Activated naive CD8-positive, alpha-beta T cell treated with anti-CD3 and anti-CD28 coated beads for 36 hours (primary cell): ENCODE measurements at places on chromosomes 4 and X. TPM values are rescaled to one million over a fixed set of nuclear protein-coding genes. Genes with fewer than 3 reads are reported as not detected.

TRAM1L1 gene
- not detected for total RNA-seq

ADAM29 gene
- total RNA-seq: not detected

SPRY1 gene
- 91.1 TPM for total RNA-seq

ZCCHC18 gene
- 5.8 TPM for total RNA-seq

UNC5C gene
- not detected for total RNA-seq

GNPDA2 gene
- total RNA-seq: 19.0 TPM

ACOX3 gene
- total RNA-seq: 16.4 TPM

CSAG2 gene
- not detected for total RNA-seq

GLRB gene
- total RNA-seq: not detected

TCP11X2 gene
- total RNA-seq: not detected

- DNase-seq: no peak
Observed at GRCh38 chrX:111823703-111824102, 52.3 kb upstream of the TRPC5OS start.

GRCh38 chr4:110671679-110672078, 48.8 kb upstream of the PITX2 start:
- no peak for DNase-seq

DNA sequence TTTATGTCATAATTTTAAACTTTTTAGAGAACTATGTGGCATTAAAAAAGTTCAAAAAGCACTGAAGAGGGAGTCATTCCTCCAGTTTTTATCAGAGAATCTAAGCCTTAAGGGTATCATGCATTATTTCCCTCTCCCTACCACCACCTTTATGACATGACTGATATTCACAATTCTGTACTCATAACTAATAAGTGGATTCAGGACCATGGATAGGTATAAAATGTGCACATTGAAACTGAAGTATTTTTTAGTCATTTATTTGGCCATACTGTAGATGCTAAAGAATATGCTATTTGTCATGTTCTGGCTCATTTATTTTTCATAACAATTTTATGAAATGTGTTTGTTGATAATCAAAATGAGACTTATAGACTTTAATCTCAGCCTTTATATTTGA, 897.5 kb upstream of the AGA start:
- no peak for DNase-seq

GRCh38 chrX:79259073-79259689, 108.0 kb downstream of the ITM2A start:
- peak; percentile 46 for DNase-seq

- no peak for DNase-seq
Observed at GRCh38 chr4:27005501-27005900, 144.9 kb downstream of the STIM2 start.

DNA sequence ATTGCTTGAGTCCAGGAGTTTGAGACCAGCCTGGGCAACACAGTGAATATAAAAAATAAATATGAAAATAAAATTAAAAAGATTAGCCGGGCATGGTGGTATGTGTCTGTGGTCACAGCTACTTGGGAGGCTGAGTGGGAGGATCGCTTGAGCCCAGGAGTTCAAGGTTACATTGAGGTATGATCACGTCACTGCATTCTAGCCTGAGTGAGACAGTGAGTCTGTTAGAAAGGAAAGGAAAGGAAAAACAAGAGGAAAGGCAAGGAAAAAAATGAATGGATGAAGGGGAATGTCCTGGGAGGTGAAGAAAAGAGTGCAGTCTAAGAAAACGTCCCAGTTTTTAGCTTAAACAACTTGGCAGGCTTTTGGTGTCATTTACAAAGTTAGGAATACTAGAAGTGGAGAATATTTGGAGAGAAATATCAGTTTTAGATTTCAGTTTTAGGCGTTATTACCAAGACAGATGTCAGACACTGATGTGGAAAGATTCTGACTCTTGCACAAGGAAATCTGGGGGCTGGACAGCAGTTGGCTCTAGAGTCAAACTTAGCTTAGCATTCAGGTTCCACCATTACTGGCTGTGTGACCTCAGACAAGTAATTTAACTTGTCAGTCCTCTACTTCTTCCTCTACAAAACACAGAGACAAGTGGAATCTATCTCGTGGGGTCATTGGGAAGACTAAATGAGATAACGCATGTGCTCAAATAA, 139.0 kb downstream of the TSPAN5 start:
- no peak for DNase-seq

GRCh38 chrX:41085878-41086626, 807 bp downstream of the USP9X start:
- peak; percentile 37 for DNase-seq

DNA sequence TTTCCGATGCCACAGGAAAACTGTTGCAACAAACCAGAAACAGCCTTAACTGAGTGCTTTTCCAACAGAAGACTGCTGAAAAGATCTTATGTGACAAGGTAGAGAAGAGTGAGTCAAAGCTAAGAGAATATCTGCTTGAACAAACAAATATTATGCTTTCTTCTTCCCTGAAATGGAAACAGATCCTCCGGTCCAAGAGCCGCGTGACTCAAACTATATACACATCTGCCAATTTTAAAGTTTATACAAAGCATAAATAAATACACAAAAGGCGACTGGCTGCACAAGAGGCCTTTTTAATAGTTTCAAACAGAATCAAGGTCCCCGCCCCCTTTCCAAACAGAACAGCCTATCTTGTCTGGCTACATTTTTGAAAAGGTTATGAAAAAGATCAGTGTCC, 329.7 kb upstream of the F9 start:
- DNase-seq: no peak

- DNase-seq: no peak
Observed at GRCh38 chr4:30875658-30876269, 155.6 kb downstream of the PCDH7 start.

DNA sequence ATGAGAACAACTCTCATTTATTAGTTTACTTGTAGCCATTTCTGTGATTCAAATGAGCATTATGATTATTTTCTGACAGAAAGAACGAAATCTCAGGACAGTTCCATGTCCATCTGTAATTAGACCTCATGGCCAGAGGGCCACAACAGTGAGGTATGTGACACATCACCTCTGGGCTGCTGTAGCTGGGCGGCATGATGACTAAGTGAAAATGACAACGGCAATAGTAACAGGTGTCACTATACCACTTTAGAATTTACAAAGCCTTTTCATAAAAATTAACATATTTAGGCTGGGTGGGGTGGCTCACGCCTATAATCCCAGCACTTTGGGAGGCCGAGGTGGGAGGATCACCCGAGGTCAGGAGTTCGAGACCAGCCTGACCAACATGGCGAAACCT, 252.6 kb downstream of the CBR4 start:
- no peak for DNase-seq

DNA sequence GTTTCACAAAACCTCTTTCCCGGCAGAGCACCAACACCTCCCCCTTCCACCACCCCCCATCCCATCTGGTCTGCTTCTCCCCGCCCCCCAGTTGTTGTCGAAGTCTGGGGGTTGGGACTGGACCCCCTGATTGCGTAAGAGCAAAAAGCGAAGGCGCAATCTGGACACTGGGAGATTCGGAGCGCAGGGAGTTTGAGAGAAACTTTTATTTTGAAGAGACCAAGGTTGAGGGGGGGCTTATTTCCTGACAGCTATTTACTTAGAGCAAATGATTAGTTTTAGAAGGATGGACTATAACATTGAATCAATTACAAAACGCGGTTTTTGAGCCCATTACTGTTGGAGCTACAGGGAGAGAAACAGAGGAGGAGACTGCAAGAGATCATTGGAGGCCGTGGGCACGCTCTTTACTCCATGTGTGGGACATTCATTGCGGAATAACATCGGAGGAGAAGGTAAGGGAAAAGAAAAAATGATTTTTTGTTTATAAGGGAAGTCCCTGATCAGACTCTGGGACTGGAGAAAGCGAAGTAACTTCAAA, at the start of gene PDGFRA:
TSS of gene PDGFRA (plus strand) at position 333 of the 541 bp plus-strand sequence. CDS start 29,476 bp downstream, outside the sequence.
- DNase-seq: no peak

- DNase-seq: no peak
Observed at GRCh38 chr4:119005928-119006460, 117.3 kb downstream of the SYNPO2 start.

- peak; percentile 74 for DNase-seq
Observed at GRCh38 chrX:70454441-70455365, 10.1 kb downstream of the DLG3 start.

DNA sequence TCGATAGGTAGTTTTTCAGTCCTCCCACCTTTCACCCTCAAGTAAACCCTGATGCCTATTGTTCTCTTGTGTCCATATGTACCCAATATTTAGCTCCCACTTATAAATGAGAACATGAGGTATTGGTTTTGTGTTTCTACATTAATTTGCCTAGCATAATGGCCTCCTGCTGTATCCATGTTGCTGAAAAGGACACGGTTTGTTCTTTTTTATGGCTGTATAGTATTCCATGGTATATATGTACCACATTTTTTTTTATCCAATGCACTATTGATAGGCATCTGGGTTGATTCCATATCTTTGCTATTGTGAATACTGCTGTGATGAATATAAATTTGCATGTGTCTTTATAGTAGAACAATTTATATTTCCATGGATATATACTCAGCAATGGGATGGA, 199.2 kb downstream of the RAB28 start:
- DNase-seq: no peak

DNA sequence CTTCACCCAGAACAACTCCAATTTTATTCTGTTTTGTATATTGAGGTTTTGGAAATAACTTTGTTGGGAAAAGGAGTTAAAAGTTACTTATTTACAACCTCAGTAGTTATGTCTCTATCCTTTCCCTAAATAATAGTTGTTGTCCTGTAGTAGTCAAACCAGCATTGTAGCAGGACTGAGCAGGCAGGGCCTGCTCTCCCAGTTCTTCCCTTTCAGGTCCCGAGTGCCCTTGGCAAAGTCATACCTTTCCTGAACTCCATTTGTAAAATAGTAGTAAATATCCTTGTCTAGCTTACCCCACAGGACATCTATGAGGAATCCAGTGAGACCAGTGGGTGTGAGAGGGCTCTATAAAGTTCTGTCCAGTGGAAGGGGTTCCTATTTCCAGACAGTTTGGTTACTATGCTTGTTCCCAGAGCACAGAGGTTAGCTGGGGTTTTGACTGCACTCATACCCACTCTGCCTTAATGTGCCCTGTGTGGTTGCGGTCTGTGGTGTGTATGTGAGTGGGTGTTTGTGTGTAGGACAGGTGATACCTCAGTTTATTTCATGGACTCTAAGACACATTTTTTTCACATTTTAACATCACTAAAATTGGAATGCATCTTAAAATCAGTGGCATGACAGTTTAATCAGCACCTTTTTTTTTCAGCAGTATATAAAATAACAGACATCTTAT, 136.3 kb downstream of the AMMECR1 start:
- DNase-seq: no peak

DNA sequence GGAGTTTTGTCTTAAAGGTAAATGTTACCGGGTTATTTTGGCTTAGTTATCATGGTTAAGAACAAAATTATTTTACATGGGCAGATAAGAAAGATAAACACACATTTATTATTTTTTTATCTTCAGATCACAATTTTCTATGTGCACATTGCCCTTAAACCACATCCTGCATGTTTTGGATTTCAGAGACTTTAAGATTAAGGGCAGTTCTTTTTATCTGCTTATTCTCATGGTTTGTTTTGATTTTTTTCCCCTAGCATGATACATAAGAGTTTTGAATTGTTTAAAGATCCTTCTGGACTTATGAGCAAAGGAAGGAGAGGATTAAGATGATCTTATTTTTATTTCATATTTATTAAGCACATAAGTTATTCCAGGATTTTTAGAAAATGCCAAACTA, 190.1 kb upstream of the BMP3 start:
- no peak for DNase-seq

GRCh38 chr4:158234671-158235070, 24.4 kb downstream of the TMEM144 start:
- DNase-seq: no peak

DNA sequence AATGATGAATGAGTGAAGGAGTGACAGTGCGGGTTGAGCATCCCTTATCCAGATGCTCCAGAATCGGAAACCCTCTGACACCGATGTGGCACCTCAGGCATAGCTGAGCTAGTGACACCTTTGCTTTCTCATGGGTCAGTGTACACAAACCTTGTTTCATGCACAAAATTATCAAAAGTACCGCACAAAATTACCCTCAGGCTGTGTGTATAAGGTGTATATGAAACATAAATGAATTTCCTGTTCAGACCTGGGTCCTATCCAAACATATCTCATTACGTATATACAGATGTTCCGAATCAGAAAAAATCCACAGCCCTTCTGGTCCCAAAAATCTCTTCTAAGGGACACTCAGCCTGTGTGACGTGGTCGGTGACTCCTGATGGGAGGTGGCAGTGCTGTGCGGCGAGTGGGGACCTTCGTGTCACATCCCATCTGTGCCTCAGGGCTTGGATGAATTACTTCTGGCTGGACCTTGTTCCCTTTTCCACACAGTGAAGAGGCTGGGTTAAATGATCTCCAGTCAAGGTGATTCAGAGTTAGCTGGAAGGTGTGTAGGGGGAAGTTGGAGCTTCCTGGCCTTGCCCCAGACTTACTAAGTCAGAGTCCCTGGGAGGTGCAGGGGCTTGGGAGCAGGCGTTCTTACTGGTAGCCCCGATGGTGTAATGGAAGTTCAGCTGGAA, 18.8 kb downstream of the RGS12 start:
- DNase-seq: no peak

GRCh38 chr4:85127653-85128052, 161.2 kb upstream of the WDFY3 start:
- peak; percentile 11 for DNase-seq

DNA sequence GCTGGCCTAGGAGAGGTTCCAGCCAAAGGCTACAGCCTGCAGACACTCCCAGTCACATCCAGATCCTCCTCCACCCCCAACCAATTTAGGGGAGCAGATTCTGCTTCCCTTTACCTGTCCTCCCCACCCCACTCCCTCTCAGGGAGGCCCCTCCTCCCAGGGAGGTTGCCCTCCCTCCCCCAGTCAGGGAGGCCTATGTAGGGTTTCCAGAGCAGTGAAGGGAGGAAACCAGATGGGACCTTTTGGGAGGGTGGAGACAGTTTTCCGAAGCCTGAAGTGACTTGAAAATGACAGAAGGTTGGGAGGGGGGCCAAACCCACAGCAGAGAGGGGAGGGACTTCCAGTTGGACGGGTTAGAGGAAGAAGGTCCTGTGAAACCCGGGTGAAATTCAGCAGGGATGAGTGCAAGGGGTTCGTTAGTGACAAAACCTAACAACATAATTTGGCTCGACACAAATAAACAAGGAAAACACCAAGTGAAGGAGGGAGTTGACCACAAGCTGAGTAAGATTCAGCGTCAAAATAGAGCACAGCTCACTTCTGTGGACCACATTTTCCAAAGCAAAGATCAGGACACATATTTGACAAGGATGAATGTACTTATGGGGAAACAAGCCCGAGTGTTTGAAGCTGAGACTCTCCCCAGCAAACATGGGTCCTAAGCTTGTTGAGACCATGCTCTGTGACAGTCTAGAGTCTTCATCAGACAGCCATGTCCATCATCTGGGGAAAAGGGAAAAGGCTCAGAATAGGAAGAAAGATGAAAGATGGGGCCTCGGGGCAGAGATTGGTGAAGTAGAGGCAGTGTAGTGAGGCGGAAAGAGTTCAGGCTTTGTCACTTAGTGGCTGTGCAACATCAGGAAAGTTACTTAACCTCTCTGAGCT, 46.4 kb downstream of the PRPS1 start:
- peak; percentile 44 for DNase-seq

GRCh38 chr4:156598138-156598681, 373.4 kb downstream of the PDGFC start:
- no peak for DNase-seq
